A172 (cell line): ENCODE measurements at places on chromosomes 2 and 18. TPM values are rescaled to one million over a fixed set of nuclear protein-coding genes. Genes with fewer than 3 reads are reported as not detected.

Gene ARL6IP6
- 43.2 and 53.3 TPM in 2 replicates for total RNA-seq

Gene KCNIP3
- total RNA-seq: 3.8 and 7.3 TPM in 2 replicates

Gene DPYSL5
- 8.4 and 9.1 TPM in 2 replicates for total RNA-seq

Gene GPC1
- total RNA-seq: 182 and 198 TPM in 2 replicates

Gene AKAIN1
- not detected in 2 replicates for total RNA-seq

Gene PROM2
- total RNA-seq: 0.31 and 1.3 TPM in 2 replicates

Gene FBXO15
- total RNA-seq: 0.31 and 0.74 TPM in 2 replicates

Gene CERKL
- total RNA-seq: 0.71 and 1.2 TPM in 2 replicates

Gene ITGA6
- total RNA-seq: 121 and 167 TPM in 2 replicates

Gene GRB14
- 0.10 and 0.17 TPM in 2 replicates for total RNA-seq

Gene SFTPB
- not detected in 2 replicates for total RNA-seq
